ENCODE measurements at places on chromosomes 6 and 20. TPM values are rescaled to one million over a fixed set of nuclear protein-coding genes. Genes with fewer than 3 reads are reported as not detected.

VGLL2 gene
- total RNA-seq = not detected

BEND3 gene
- 3.0 TPM for total RNA-seq

FRK gene
- total RNA-seq = 1.4 TPM

LY86 gene
- total RNA-seq = not detected

UNC5CL gene
- 0.76 TPM for total RNA-seq

CCM2L gene
- total RNA-seq = 0.68 TPM

LAMA2 gene
- total RNA-seq = 0.47 TPM

DAAM2 gene
- total RNA-seq = 0.14 TPM

COX4I2 gene
- total RNA-seq = not detected

PTCRA gene
- total RNA-seq = not detected

NOTCH4 gene
- 0.76 TPM for total RNA-seq
